ENCODE measurements at places on chromosomes 1 and 21. TPM values are rescaled to one million over a fixed set of nuclear protein-coding genes. Genes with fewer than 3 reads are reported as not detected.

DNA sequence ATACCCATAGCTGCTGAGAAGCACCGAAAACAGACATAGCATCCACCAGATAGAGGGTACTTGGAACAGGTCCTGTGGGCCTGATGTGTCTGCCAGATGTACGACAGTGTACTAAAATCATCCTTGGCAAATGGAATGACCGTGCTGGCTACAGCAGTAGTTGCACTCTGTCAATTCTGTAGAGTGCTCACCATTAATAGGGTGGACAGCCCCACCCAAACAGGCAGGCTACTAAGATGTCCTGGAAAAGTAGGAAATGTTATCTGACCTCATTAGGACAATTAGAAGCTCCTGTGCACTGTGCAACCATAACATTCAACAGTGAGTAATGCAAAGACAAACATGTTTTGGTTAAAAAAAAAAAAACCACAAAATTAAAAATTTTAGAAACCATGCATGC, 106.2 kb downstream of the PTPN14 start:
- DNase-seq = no peak

GRCh38 chr1:108916788-108917187, 40.0 kb downstream of the GPSM2 start:
- DNase-seq = no peak

Gene LRRC41
- 90.7 TPM for total RNA-seq

Gene INSRR
- 0.08 TPM for total RNA-seq

- no peak for DNase-seq
Measured at GRCh38 chr1:218659911-218660677, 315.0 kb downstream of the TGFB2 start.

DNA sequence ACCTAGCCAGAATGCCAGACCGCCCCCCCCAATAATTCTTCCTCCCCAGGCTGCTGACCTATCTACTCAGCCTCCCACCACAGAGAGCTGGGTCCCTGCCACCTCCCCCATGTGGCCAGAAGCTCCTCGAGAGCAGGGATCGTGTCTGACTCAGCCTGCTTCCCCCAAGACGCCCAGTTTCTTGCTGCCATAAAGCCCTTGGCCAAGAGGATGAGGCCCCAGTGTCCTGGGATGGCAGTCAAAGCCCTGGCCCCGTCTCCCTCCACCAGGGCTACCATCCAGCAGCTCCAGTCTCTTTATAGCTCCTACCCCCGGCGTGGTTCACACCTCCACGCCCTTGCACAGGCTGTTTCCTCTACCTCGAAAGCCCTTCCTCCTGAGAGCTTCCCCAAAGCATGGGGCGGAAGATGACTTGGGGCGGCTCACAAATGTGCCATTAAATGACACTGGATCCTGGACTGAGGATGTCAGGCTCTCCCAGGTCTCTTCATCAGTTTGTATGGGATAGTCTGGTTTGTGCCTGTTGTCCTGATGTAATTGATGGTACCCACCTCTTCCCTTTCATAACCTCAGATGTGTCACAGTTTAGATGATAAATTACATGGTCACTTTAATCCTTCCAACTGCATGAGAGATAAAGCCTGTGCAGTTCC, 13.2 kb downstream of the ADGRB2 start:
- DNase-seq = no peak

- no peak for DNase-seq
Measured at GRCh38 chr1:155188268-155188667, 14.6 kb downstream of the TRIM46 start.

DNA sequence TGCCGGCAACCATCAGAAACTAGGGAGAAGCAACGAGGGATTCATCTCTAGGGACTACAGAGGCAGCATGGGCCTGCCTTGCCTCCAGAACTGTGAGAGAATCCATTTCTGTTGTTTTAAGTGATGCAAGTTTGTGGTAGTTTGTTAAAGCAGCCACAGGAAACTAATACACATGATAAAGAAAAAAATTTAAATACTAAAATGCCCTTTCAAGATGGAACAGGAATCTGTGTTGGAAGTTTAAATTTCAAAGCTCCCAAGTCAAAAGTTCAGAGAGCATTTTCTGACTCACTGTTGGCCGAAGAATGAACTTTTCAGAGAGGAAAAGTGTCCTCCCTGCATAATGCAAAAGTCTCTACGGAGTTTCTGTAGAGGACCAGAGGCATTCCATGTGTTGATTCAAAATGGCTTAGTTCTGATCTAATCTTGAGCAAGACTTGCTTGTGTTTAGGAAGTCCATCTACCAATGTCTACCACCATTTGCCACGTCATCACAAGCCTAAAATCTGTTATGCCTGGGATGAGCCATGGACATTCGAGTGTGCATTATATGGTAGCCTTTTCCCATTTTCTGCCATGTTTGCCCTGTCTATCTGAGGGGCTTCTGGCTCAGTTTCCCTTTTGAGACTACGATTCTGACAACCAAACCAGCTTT, 22.4 kb upstream of the ARHGAP29 start:
- DNase-seq = no peak

- no peak for DNase-seq
Measured at GRCh38 chr1:239771550-239771949, 320.1 kb upstream of the FMN2 start.

DNA sequence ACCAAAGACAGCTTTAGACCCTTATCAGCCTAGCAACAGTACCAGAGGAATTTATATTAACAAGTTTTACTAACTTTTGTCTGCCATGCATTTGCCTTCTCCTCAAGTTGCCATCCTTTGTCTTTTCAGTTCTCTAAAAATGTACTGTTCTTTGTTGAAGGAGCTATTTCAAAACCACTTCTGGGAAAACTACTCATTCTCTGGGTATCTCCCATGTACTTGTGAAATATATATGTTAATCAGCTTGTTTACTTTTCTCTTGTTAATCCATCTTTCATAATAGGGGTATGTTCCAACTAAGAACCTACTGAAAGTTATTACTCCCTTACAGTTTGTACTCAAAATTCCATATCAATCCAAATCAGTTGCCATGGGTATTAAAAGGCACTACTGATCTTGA, 16.3 kb downstream of the DPYD start:
- DNase-seq = no peak

GRCh38 chr1:199720496-199720895, 307.0 kb upstream of the NR5A2 start:
- DNase-seq = no peak

Gene HES2
- total RNA-seq = not detected

- no peak for DNase-seq
Measured at GRCh38 chr1:200107004-200107470, 79.5 kb downstream of the NR5A2 start.

Gene LRRC71
- total RNA-seq = 0.35 TPM

Gene TAF1A
- 6.1 TPM for total RNA-seq

Gene SOX13
- total RNA-seq = 12.5 TPM

- no peak for DNase-seq
Measured at GRCh38 chr1:155932081-155932480, 2.1 kb downstream of the KHDC4 start.

Gene SLAMF9
- total RNA-seq = not detected

Gene ZNF669
- 11.4 TPM for total RNA-seq
